Astrocyte (in vitro differentiated cells and primary cell): ENCODE measurements at places on chromosomes 16 and 17.

DNA sequence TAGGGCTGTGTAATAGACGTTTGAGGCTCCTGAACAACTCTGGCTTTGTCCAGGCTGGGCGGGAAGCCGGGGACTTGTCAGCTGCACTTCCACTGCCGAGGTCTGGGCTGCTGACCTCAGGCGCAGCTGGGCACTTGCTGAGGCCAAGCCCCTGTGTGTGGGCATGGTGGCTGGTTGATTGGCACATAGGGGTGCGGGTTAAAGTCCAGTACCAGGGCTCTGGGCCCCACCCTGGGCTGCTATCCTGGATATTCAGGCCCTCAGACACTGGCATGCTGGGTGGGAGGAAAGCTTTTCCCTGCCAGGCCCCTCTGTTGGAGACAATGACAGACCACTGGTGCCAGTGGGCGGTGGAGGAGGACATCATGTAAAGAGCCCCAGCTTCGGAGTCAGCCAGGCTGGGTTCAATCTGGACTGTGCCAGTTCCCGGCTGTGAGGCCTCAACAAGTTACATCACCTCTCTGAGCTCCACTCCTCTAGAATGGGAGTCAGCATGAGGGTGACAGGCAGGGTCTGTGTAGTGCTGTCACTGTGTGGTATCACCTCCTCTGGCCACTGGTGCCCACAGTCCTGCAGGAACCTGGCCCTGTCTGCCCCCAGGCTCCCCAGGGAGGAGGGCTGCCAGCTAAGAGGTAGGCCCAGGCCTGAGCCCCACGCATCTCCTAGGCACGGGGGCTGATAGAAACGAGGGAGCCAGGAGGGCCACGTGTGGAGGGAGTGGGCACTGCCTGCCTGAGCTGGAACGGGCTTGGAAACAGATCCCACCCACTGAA lies 42.5 kb downstream of the PSME3IP1 start:
- DNase-seq: no peak

DNA sequence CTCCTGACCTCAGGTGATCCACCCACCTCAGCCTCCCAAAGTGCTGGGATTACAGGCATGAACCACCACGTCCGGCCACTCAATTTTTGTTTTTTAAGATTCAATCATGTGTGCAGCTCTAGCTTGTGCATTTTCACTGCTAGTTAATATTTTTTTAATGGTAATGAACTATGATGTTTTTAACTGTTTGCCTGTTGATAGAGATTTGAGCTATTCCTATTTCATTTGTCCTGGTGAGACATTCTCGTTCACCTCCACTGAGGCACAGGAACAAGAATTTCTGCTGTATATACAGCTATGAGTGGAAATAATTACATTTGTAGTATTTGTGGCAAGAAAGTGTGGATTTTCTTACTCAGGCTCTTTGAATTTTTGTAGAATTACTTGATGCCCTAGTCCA lies 137.7 kb upstream of the MYOCD start:
- no peak for DNase-seq

- DNase-seq: no peak
These were observed 55.2 kb downstream of the GAN start for GRCh38 chr16:81369888-81370504.

DNA sequence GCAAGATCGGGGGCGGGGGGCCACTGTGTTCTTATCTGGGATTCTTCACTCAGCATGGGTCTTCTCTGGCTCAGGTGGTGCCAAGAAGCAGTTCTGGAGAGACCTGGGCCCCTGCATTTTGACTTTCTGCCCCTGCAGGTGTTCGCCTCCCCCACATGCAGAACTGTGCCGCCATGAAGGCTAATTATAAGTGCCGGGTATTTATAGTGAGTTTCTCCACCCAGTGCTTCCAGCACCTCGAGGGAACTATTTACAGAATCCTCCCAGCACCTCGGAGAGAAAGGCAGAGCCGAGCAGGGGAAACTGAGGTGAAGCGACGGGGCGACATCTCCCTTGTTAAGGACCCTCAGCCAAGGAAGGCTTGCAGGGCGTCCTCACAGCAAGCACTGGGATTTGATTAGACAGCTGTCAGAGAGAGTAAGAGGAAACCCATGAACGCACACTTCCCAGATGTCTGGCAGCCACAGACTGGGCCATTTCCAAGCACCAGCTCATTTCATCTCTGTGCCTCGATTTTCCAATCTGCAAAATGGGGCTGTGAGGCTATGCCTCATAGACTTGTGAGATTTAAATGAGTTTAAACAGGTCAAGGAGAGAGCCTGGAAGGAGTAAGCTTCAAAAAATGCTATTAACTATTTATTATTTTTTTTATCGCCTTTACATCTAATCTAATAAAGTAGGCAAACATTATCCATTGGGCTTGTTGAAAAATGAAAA lies 36.4 kb upstream of the GRIN2A start:
- no peak for DNase-seq

DNA sequence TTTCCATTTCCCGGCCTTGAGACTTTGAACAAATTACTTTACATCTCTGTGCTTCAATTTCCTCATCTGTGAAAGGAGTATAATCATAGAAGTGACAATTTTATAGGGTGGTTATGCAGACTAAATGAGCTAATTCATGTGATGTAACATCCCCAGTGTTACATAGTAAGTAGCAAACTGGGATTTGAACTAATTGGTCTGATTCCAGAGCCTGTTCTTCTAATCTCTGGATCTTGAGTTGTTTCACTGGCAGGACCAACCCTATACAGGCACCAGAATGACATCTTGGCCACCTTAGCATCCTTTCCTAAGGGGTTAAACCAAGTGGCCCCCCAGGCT lies 77.7 kb downstream of the AATF start:
- DNase-seq: no peak

DNA sequence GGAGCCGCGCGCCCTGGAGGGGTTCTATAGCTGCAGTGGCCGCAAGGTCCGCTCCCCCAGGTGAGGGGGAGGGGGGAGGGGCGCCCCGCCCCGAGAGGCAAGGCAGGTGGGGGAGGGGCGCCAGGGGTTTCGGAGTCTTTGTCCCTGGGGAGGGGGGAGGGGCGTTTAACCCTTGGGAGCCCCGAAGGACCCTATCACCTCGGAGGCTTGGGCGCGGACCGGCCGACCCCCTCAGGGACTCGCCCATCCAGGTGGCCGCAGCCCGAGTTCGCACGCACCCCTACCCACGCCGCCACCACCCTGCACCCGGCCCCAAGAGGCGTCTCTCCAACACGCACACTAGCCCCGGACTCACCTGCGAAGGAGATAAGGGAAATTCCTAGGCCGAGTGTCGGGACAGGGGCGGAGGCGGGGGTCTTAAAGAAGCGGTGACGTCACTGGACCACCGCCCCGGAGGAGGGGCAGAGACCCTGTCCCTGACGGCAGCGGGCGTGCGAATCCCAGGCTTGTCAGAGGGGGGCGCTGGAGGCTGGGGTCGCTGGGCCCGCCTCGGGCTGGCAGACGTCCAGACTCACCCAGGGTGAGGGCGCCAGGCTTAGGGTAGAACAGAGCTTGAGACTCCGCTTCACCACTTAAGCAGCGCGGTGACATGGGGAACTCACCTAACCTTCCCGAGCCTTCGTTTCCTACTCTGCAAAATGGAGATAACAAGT lies at the start of gene CLDN6:
TSS of gene CLDN6 (minus strand) at position 390 of the 713 bp plus-strand sequence. CDS start 2,162 bp downstream, outside the sequence.
- no peak for DNase-seq

DNA sequence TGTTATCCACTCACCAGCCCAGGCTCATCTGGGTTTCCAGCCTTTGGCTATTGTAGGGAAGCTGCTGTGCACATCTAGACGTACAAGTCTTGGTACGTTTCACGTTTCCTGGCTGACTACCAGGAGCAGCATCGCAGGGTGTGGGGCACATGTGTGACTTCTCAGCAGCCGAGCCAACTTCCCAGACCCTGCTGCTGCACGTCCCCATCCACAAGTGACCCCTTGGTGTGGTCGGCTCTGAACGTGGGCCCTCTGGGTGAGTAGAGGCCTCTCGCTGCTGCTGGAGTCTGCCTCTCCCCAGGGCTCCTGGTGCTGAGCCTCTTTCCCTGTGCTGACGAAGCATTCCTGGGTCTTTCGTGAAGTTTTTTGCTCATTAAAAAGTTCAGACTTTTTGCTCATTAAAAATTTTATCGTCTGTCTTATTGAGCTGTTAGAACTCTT lies 70.2 kb upstream of the ZNF750 start:
- no peak for DNase-seq

GRCh38 chr17:48555258-48556228 lies 10.6 kb upstream of the HOXB2 start:
- peak; percentile 99 for DNase-seq

GRCh38 chr17:3911271-3912053 lies 4.8 kb downstream of the P2RX1 start:
- no peak for DNase-seq

DNA sequence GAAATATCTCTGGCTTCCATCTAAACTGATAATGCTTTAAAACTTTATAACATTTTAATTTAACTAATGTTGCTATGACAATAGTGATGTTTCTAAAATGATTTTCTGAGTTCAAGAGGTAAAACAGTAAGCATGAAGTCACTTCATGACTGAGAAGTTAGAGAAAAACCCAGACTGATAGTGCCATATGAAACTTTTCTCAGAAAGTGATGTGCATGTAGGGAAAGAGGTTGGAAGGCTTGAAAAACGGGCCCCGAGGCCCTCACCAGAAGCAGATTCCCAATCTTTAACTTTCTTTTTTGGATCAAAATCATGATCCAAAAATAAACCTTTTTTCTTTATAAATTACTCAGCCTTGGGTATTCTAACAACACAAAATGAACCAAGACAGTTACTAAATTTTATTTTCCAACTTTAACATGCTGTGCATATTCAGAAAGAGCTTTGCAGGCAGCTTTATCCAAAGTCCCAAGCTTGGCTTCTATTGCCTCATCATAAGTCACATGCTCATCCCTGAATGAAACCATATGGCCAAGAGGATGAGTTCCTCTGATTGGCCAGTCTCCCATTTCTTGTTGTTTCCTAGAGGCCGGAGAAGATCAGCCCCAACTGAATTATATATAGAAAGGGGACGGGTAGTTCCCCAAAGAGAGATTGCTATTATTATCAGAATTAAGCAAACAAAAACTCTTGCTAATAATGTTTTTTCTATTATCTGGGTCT lies 357.6 kb upstream of the SALL1 start:
- DNase-seq: no peak

DNA sequence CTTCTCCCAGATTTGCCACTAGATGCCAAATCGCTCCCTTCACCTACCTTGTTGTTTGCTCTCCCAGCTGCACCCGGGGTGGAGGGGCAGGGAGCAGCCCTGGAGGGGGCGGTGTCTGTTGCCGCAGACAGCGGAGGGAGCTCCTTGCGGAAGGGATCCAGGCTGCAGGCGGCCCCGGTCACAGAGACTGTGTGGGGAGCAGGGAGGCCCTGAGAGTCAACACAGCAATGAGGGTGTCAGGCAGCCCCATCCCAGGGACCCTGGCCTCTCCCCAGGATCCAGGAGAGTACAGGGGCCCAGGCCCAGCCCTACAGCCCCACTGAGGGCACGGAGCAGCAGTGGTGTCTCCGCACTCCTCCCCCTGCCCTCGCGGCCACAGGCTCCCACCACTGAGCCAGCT lies 50.5 kb upstream of the CHMP6 start:
- no peak for DNase-seq

GRCh38 chr17:2243953-2244352 lies 59.6 kb downstream of the SMG6 start:
- DNase-seq: no peak

DNA sequence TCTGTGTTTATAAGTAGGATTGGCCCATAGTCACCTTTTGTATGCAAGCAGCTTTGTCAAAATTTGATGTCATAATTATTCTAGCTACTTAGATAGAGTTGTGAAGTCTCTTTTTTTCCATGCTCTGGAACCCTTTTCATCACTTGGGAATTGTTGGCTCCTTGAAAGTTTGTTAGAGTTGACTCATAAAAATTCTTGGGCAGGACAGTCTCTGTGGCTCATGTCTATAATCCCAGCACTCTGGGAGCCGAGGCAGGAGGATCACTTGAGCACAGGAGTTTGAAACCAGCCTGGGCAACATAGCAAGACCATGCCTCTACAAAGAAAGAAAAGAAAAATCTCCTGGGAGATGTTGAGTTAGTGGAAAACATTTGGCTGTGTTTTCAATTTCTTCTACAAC lies 45.7 kb upstream of the MRC2 start:
- DNase-seq: no peak

DNA sequence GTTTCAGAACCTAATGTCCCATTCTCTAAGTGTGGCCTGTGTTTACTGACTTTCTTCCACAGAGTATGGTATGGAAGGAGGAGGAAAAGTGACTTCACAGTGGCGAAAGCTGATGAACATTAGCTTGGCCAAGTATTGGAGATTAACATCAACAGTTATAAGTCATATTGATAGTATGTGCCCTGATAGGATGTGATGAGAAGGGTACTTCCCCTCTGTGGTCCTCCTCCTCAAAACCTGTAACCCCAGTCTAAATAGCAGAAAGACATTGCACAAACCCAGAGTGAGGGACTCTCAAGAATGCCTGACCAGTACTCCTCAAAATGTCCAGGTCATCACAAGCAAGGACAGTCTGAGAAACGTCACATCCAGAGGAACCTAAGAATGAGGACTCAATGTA lies 73.1 kb downstream of the CLEC16A start:
- DNase-seq: no peak

DNA sequence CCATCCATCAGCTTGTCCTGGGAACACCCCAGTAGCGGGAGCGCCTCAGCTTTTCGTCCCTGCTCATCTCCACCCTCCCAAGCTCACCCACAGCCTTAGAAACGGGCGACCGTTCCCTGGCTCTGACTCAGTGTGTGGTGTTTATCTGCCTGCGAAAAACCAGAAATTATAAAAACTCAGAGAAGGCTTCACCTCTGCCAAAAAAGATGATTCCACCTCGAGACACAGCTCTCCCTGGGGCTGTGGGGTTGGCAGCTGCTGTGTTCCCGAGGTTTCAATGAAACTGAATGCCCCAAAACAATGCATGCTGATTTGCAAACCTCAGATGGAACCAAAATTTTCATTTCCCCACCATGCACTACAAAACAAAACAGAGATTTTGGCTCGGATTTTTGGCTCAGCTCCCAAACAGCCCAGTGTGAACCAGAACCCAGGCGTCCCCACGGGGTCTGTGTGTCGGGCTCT lies 62.4 kb upstream of the MED9 start:
- peak; percentile 70 for DNase-seq

- DNase-seq: no peak
These were observed 10.9 kb downstream of the MAF start for GRCh38 chr16:79589601-79590102.

GRCh38 chr17:64579917-64580316 lies 73.1 kb downstream of the CEP95 start:
- DNase-seq: no peak

DNA sequence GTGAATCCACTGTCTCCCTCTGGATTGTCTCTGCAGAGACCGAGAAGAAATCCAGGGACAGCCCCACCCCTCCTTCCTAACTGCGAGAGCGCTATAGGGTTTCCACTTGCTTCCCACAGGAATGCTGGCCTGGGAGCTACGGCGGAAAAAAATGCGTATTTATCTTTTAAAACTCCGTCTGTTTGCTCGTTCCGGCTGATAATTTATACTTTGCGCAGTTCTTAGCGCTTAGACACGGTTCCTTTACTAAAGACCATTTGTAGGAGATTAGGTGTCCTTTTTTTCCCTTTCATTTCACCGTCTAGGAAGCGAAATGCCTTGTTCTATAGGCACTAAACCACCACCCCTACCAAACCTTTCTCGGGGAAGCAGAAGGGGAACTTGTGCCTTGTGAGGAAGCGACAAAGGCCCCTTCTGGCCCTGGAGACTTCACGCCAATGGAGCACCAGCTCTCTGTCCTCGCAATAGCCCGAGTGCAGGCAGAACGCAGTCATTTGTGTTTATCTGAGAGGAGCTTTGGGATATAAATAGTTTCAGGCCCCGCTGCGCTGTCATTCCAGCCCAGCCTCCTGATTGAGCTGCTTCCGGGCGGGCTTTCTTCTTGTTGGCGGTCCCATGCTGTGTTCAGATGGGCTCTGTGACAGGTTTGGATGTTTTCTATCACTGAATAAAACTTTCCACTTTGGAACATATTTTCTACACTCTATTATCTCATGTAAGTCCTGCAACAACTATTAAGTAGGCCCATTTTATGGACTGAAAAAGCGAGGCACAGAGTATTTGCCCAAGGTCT lies 791 bp upstream of the SUPT4H1 start:
- DNase-seq: peak; percentile 65
